ENCODE measurements at places on chromosomes 1 and 21.

GRCh38 chr1:89724369-89725010 is 91.6 kb downstream of the LRRC8C start:
- no peak for DNase-seq

DNA sequence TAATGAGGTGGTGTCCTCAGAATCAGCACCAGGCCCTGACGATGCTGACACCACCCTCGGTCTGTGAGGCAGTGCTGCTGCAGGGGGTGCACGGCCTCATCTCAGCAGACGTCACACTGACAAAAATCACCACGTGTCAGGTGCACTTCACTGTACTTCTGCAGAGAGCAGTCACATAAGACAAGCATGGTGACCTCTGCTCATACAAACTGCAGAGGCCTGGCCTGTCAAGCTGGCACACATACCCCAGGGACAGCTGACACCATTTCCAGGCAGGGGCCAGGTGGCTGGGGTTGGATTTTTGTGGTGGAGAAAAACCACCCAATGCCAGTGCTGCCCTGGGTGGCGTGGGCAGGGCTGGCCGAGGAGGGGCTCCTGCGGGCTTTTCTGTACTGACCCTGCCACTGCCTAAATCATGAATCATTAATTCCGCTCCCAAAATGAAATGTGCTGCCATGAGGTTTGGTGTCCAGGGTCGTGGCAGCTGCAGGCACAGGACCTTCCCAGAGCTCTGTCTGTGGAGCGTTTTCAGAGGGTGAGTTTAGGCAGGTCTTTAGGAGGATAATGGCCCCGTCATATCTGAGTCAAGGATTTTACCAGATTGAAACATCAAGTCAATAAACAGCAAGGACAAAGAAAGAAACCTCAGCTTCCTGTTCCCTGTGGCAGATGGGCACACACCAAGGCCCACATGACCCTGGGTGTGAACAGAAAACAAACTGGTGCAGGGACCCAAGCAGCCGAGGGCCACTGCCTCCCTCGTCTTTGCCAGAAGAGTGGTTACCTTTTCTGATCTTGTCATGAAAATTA is 33.4 kb upstream of the GPR153 start:
- DNase-seq: no peak

DNA sequence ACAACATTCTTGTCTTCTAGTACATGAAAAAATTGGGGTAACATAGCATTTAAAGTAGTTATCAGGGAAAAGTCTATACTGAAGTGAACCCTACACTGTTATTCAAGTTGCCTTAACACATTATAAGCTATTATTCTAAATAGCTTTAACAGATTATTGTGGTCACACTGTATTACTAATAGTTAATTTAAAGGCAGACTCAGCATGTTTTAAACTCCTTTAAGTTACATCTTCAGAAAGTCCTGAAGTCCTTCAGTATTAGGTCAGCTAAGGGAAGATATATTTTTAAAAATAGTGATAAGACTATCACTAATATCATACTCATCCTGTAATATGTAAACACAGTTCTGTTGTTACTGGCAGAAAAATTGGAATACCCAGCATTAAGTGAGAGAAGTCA is 67.4 kb downstream of the GPR137B start:
- no peak for DNase-seq

- no peak for DNase-seq
Observed at GRCh38 chr1:111679541-111679940, 59.7 kb downstream of the INKA2 start.

GRCh38 chr1:118992868-118993699 is 4.9 kb upstream of the TBX15 start:
- no peak for DNase-seq

DNA sequence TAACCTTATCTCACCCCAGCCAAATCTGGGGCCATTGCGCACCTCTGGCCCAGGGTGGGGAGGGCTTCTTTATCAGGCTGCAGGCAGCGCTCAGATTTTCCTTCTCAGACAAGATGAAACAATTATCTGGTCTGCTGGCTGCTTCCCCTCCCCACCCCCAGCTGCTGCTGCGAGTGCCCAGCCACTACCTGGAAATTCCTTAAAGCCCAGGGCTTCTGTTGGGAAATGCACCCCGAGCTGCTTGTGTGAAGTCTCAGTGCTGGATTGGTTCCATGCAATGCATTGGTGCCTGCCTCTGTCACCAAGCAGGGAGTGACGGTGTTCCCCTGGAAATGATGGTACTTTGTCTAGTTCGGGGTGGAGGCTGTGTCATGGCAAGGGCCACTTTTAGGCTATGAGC is 18.5 kb upstream of the ACTL8 start:
- DNase-seq: no peak

GRCh38 chr21:26698416-26698815 is 125.3 kb upstream of the CYYR1 start:
- DNase-seq: no peak
